Fibroblast of lung (primary cell): ENCODE measurements at places on chromosomes 1 and 21. TPM values are rescaled to one million over a fixed set of nuclear protein-coding genes. Genes with fewer than 3 reads are reported as not detected.

GRCh38 chr1:21831454-21831970 is 19.4 kb downstream of the LDLRAD2 start:
- no peak for DNase-seq
- H3K36me3 ChIP-seq = peaks cover 53% of the 10 kb centered on the region
- no peak overlapping the region for H3K27ac ChIP-seq
- H3K27me3 ChIP-seq = no peaks in the 10 kb centered on the region

GRCh38 chr1:231727171-231727570 is 100.6 kb downstream of the DISC1 start:
- no peaks in the 10 kb centered on the region for H3K27me3 ChIP-seq
- H3K36me3 ChIP-seq = no peaks in the 10 kb centered on the region
- no peak for DNase-seq
- H3K4me3 ChIP-seq = no peak overlapping the region
- no peak overlapping the region for H3K27ac ChIP-seq

DNA sequence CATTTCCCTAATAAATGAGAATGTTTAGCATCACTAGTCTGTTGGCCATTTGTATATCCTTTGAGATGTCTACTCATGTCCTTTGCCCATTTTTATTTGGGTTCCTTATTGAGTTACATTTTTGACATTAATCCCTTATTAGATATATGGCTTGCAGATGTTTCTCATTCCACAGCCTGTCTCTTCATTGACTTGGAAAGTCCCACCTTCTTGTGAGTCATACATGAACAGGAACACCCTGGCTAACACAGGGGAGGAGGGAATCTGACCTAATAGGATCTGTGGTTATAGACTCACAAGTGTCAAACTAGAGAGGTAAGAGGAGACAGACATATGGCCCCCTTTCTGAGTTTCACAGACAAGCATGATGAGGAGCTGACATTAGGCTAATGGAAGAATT is 11.5 kb downstream of the ZP4 start:
- H3K27ac ChIP-seq = no peak overlapping the region
- no peak overlapping the region for H3K4me3 ChIP-seq
- H3K27me3 ChIP-seq = no peaks in the 10 kb centered on the region
- peak; percentile 24 for DNase-seq
- no peaks in the 10 kb centered on the region for H3K36me3 ChIP-seq
- H3K4me1 ChIP-seq = no peaks in the 10 kb centered on the region

GRCh38 chr1:161887730-161888287 is 121.7 kb downstream of the ATF6 start:
- H3K27ac ChIP-seq = no peak overlapping the region
- no peaks in the 10 kb centered on the region for H3K27me3 ChIP-seq
- peaks cover 7% of the 10 kb centered on the region for H3K4me1 ChIP-seq
- DNase-seq = peak; percentile 70

- DNase-seq = no peak
- no peak overlapping the region for H3K27ac ChIP-seq
- H3K4me3 ChIP-seq = no peak overlapping the region
- H3K36me3 ChIP-seq = no peaks in the 10 kb centered on the region
- peaks cover 7% of the 10 kb centered on the region for H3K27me3 ChIP-seq
These were observed 7.8 kb upstream of the ADAM15 start for GRCh38 chr1:155043301-155043702.

GRCh38 chr1:46646844-46647243 is 21.3 kb downstream of the ATPAF1 start:
- H3K27ac ChIP-seq = no peak overlapping the region
- H3K4me3 ChIP-seq = no peak overlapping the region
- H3K27me3 ChIP-seq = no peaks in the 10 kb centered on the region

DNA sequence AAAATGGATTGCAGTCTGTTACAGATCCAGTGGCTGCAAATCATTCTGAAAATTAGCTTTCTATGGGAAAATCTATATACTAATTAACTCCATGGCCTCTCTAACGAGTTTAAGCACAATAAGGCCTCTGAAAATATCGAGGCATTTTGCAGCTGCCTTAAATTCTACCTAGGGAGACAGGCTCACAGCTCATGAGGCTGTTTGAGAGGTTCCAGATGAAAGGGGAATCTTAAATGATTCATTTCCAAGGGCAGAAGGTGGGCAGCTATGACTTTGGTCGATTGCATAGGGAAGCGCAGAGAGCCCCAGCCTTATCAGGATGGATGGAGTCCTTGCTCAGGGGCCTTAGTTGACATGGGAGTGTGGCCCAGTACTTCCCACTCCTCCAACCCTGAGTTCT is 216.8 kb upstream of the POU3F1 start:
- DNase-seq = no peak
- H3K27ac ChIP-seq = no peak overlapping the region
- no peaks in the 10 kb centered on the region for H3K4me1 ChIP-seq
- no peaks in the 10 kb centered on the region for H3K27me3 ChIP-seq

BTBD19 gene
- total RNA-seq = 3.9 and 5.0 TPM in 2 replicates

DNA sequence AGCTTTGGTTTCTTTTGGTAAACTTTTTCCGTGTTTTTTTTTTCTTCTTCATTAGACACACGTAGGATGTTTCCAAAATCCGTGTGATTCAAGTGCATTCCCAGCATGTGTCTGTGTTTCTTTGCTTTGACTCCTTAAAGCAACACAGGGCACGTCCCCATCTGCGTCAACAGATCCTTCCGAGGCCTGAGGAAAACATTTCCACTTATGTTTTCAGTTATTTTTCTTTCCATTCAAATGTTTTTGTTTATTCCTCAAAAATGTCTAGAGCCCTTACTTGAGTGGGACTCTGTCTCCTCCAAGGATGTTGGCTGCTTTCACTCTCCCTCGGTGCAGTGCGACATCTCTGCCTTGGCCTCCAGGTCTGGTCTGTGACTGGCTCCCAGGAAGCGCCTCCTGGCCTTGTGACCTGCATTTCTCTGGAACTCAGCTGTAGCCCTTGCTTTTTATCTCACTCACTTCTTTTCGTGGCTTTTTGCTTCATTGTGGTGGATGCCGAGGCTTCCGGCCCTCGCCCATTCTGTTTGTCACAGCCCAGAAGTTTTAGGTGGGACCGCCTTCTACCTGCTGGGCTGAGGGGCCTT is 31.3 kb upstream of the SLC19A1 start:
- no peak overlapping the region for H3K4me3 ChIP-seq
- H3K4me1 ChIP-seq = no peaks in the 10 kb centered on the region

DNA sequence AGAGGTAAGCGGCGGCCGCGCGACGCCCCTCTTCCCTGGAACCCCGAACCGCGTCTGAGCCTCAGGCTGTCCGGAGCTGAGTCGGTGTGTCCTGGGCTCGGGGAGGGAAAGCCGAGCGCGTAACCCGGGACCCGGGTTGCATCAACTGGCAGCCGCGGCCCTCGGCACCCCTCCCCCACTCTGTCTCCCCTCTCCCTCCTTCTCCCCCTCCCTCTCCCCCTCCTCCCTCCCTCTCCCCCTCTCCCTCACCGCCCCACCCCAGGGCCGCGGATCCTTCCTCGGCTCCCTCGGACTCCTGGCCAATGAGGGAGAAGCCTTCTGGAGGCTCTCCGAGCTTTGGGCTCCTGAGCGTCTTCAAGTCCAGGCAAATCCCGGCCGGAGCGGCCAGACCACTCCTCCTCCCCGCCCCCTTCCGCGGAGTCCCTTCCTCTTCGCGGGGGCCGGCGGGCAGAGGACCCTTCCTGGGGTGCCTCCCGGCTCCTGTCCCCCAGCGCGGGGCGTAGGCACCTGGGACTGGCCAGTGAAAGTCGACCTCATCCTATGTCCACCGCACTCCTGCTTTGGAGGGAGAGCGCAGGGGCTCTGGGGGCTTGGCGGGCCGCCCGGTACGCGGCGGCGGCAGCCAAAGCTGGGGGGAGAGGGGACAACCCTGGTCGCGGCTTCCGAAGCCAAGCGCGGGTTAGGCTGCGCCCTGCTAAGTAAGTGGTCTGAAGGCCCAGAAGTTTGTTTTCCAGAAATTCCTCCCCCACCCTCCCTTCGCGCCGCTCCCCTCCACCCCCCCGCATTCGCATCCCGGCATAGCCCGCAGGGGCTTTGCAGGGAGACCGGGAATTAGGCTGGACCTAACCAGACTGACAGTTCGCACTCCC is 850 bp downstream of the SESN2 start:
- no peaks in the 10 kb centered on the region for H3K27me3 ChIP-seq
- peak overlapping the region; percentile 89 for H3K27ac ChIP-seq
- no peaks in the 10 kb centered on the region for H3K36me3 ChIP-seq
- peak overlapping the region; percentile 68 for H3K4me3 ChIP-seq
- DNase-seq = peak; percentile 92
- H3K4me1 ChIP-seq = peaks cover 11% of the 10 kb centered on the region

DNA sequence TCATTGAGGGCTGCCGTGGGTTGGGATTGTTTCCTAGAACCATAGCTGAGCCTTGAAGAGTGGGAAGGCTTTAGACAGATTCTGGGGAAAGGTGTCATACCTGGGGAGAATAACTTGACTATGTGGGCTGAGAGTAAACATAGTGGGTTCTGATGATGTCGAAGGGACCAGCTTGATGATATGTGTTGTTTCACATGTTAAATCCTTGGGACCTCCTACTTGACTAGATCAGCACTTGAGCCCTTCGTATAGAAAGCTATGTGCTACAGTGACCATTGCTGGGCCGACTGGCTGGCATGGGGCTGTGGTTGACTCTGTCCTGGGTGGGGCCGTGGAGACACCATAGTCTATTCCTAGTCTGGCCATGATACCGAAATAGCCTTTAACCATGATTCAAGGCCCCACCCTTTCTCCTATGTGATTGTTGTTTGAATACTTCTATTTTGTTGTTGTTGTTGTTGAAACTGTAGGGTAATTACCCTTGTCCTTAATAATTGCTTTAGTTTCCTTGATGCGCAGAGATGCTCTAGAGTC is 423.5 kb downstream of the CAMTA1 start:
- H3K36me3 ChIP-seq = no peaks in the 10 kb centered on the region
- H3K4me1 ChIP-seq = no peaks in the 10 kb centered on the region
- no peak overlapping the region for H3K27ac ChIP-seq
- no peak overlapping the region for H3K4me3 ChIP-seq
- H3K27me3 ChIP-seq = no peaks in the 10 kb centered on the region

- H3K27ac ChIP-seq = no peak overlapping the region
- peak; percentile 49 for DNase-seq
- no peaks in the 10 kb centered on the region for H3K4me1 ChIP-seq
- no peak overlapping the region for H3K4me3 ChIP-seq
- H3K36me3 ChIP-seq = no peaks in the 10 kb centered on the region
These were observed 23.0 kb upstream of the NEK2 start for GRCh38 chr1:211698161-211699026.

AMPD1 gene
- total RNA-seq = not detected in 2 replicates

RABGGTB gene
- total RNA-seq = 75.0 and 83.2 TPM in 2 replicates

GRCh38 chr21:37821092-37821491 is 95.2 kb downstream of the KCNJ6 start:
- no peaks in the 10 kb centered on the region for H3K27me3 ChIP-seq
- H3K4me3 ChIP-seq = no peak overlapping the region
- H3K36me3 ChIP-seq = no peaks in the 10 kb centered on the region
- H3K27ac ChIP-seq = no peak overlapping the region

DNA sequence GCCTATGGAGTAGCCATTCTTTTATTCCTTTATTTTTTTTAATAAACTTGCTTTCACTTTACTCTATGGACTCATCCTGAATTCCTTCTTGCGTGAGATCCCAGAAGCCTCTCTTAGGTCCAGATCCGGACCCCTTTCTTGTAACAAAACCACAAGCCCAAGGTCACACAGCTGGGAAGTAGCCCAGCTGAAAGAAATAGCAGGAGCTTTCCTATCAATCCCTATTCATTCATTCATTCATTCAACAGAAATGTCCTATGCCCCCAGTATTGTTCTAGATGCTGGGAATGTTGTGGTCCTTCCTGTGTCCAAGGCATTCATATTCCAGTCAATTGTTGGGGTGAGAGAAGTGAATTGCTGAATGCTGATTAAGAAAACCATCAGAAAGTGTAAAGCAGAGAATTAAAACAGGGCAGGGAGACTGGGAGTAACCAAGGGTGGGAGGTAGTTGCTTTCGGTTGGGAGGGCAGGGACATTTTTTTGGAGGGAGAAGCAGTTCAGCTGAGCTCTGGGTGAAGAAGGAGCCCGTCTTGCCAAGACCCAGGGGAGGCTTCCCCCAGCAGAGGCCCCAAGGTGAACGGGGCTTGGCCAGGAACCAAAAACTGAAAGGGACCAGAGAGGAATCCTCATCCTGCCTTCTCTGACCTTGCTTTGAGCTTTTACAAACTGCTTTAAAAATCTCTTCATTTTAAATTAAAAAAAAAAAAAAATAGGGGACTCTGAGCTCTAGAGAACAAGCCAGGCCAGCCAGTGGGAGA is 10.8 kb downstream of the PLA2G2D start:
- H3K36me3 ChIP-seq = no peaks in the 10 kb centered on the region
- no peak overlapping the region for H3K27ac ChIP-seq
- no peaks in the 10 kb centered on the region for H3K4me1 ChIP-seq
- H3K27me3 ChIP-seq = no peaks in the 10 kb centered on the region

- H3K27me3 ChIP-seq = peaks cover 26% of the 10 kb centered on the region
- no peaks in the 10 kb centered on the region for H3K36me3 ChIP-seq
- no peak overlapping the region for H3K4me3 ChIP-seq
- no peak overlapping the region for H3K27ac ChIP-seq
- DNase-seq = no peak
These were observed 94.0 kb upstream of the FMN2 start for GRCh38 chr1:239997515-239998311.

DNA sequence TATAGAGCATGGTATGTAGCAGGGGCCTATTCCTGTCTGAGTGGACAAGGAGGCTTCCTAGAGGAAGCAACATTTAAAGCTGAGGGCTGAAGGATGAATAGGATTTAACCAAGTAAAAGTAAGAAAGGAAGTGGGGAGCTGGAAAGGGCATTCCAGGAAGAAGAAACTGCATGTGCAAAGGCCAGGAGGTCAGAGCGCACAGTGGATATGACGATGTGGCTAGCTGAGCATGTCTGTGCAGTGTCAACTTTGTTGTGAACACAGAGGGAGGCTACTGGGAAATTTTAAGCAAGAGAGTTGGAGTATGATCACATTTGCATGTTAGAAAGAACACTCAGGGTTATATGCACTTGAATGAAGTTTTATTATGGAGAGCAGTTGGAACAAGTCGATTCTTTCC is 28.6 kb upstream of the JUN start:
- no peak overlapping the region for H3K27ac ChIP-seq
- H3K4me3 ChIP-seq = no peak overlapping the region
- no peak for DNase-seq
- H3K27me3 ChIP-seq = no peaks in the 10 kb centered on the region

- no peak overlapping the region for H3K4me3 ChIP-seq
- no peaks in the 10 kb centered on the region for H3K36me3 ChIP-seq
- H3K27ac ChIP-seq = no peak overlapping the region
These were observed 419.5 kb upstream of the DEPDC1 start for GRCh38 chr1:68916221-68916902.

H3-3A gene
- 86.2 and 105 TPM in 2 replicates for total RNA-seq

MMP23B gene
- total RNA-seq = 4.6 and 9.8 TPM in 2 replicates

SH2D5 gene
- 2.3 and 5.0 TPM in 2 replicates for total RNA-seq
